ENCODE measurements at places on chromosomes 5 and 9.

DNA sequence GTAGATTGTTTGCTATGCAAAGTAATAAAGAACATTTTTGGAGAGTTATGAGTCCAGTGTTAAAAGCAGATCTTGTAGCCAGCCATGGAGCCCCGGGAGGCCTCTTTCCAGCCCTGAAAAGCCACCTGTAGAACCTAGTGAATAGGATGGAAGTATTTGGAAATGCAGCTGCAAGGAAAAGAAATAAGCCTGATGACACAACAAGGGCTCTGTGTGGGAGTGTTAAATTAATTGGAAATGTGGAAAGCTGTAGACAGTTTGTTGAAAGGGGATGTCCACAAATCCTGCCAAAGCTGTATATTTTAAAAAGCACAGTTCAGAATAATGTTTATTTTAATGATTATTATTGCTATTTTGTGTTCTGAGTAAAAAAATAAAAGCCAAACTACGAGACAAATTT lies 152.5 kb upstream of the GHR start:
- DNase-seq = no peak
- no peak overlapping the region for H3K4me3 ChIP-seq
- no peaks in the 10 kb centered on the region for H3K4me1 ChIP-seq
- H3K36me3 ChIP-seq = no peaks in the 10 kb centered on the region
- H3K27me3 ChIP-seq = peaks cover 6% of the 10 kb centered on the region

- H3K27ac ChIP-seq = no peak overlapping the region
- no peaks in the 10 kb centered on the region for H3K36me3 ChIP-seq
- DNase-seq = no peak
- H3K4me1 ChIP-seq = no peaks in the 10 kb centered on the region
- H3K4me3 ChIP-seq = no peak overlapping the region
- no peaks in the 10 kb centered on the region for H3K27me3 ChIP-seq
Observed at GRCh38 chr9:130017076-130017475, 25.9 kb downstream of the FNBP1 start.

DNA sequence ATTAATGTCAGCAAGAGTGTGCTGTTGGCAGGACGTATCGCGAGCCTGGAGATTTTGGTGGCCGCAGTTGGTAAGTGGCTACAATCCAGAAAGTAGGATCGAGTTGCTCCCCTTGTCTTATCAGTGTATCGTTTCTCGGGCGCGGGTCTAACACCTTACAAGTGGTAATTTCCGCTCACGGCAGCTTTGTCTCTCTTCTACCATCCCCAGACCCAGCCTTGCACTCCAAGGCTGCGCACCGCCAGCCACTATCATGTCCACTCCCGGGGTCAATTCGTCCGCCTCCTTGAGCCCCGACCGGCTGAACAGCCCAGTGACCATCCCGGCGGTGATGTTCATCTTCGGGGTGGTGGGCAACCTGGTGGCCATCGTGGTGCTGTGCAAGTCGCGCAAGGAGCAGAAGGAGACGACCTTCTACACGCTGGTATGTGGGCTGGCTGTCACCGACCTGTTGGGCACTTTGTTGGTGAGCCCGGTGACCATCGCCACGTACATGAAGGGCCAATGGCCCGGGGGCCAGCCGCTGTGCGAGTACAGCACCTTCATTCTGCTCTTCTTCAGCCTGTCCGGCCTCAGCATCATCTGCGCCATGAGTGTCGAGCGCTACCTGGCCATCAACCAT lies 1.1 kb downstream of the PTGER4 start:
- H3K4me3 ChIP-seq = peak overlapping the region; percentile 98
- H3K27ac ChIP-seq = peak overlapping the region; percentile 83
- peak; percentile 65 for DNase-seq
- peaks cover 70% of the 10 kb centered on the region for H3K36me3 ChIP-seq
- no peaks in the 10 kb centered on the region for H3K27me3 ChIP-seq
- peaks cover 20% of the 10 kb centered on the region for H3K4me1 ChIP-seq

- peak; percentile 57 for DNase-seq
- peak overlapping the region; percentile 39 for H3K4me3 ChIP-seq
- no peaks in the 10 kb centered on the region for H3K36me3 ChIP-seq
- peak overlapping the region; percentile 66 for H3K27ac ChIP-seq
Observed at GRCh38 chr5:124641154-124641792, 105.2 kb downstream of the ZNF608 start.

DNA sequence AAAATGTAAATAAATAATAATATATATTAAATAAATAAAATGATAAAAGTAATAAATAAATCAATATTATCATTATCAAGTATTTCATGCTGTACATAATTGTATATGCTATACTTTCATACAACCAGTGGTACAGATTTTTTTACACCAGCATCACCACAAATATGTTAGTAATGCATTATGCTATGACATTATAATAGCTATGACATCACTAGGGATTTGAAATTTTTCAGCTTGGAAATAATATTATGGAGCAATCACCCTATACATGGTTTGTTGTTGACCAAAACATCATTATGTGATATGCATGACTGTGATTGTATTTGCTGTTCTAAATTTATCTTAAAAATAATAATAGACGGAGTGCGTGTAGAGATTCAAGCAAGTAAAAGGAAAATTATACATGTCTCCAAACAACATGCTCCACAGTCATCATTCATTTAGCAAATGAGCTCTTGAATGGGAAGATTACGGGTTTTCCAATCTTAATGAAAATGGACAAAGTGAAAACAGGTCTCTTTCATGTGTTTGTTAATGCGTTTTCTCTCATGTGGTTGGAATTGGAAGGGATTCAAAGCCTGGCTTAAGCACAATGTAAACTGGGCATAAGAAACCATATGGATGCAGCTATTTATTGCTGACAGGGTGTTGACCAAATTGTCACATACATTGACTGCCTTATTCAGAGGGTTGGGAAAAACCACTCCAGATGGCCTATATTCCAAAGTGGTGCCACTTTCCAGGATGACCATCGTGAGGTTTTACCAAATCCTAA lies 643.0 kb upstream of the RGMB start:
- H3K27me3 ChIP-seq = no peaks in the 10 kb centered on the region
- no peaks in the 10 kb centered on the region for H3K36me3 ChIP-seq
- no peak for DNase-seq
- no peak overlapping the region for H3K27ac ChIP-seq

DNA sequence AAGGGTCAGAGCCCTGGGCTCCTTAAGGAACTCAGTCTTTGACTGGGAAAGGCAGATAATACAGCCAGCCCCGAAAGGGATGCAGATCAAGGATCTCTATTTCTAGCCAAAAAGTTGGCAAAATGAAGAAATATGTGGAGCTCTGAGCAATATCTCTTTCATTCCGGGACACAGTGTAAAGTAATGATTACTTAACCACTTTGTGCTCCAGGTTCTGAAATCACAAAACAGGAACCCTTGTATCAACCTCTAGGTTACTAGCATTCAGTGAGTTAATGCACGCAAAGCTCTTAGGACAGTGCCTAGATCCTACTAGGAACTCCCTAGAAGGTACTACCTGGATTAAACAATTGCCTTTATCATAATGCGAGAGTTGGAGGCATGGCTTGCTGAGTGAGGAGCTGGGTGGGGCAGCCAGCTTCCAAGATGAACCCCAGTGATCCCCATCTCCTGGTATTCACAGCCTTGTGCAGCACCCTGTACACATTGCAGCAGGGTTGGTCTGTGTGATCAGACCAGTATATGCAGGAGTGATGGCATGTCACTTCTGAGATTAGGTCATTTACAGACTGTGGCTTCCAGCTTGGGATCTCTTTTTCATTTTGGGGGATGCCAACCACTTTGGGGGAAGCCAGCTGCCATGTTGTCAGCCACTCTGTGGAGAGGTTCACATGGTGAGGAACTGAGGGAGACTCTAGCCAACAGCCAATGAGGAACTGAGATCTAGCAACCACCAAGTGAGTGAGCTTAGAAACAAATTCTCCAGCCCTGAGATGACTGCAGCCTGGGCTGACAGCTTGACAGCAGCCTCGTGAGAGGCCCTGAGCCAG lies 103.1 kb upstream of the SLC44A1 start:
- no peaks in the 10 kb centered on the region for H3K4me1 ChIP-seq
- DNase-seq = no peak
- H3K27me3 ChIP-seq = no peaks in the 10 kb centered on the region
- peaks cover 5% of the 10 kb centered on the region for H3K36me3 ChIP-seq

DNA sequence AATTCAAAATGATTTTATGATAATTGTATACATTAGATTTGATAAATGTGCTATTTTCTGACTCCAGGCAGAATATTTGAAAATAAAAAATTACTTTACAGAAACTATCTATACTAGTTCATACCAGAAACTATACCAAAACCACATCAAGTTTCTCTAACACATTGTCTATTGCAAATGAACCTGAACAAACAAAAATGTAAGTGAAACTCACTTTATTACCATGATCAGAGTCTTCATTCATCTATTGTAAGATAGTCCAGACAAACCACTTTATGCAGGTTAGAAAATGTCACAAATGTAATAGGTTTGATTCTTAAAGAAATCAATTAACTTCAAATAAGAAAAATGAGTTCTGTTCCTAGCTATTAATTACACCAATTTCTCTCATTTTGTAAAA lies 99.4 kb downstream of the OXCT1 start:
- DNase-seq = no peak
- no peak overlapping the region for H3K4me3 ChIP-seq
- H3K27me3 ChIP-seq = no peaks in the 10 kb centered on the region

GRCh38 chr9:114196979-114197622 lies 41.8 kb downstream of the COL27A1 start:
- H3K36me3 ChIP-seq = no peaks in the 10 kb centered on the region
- H3K27ac ChIP-seq = no peak overlapping the region
- no peak overlapping the region for H3K4me3 ChIP-seq
- H3K27me3 ChIP-seq = no peaks in the 10 kb centered on the region
- H3K4me1 ChIP-seq = no peaks in the 10 kb centered on the region
- no peak for DNase-seq

All from Calu3 (cell line).